ENCODE measurements at places on chromosomes 7 and 10.

GRCh38 chr10:98045785-98046389, 15.5 kb upstream of the CRTAC1 start:
- DNase-seq: no peak

GRCh38 chr7:15972862-15973275, 286.4 kb upstream of the MEOX2 start:
- no peak for DNase-seq

DNA sequence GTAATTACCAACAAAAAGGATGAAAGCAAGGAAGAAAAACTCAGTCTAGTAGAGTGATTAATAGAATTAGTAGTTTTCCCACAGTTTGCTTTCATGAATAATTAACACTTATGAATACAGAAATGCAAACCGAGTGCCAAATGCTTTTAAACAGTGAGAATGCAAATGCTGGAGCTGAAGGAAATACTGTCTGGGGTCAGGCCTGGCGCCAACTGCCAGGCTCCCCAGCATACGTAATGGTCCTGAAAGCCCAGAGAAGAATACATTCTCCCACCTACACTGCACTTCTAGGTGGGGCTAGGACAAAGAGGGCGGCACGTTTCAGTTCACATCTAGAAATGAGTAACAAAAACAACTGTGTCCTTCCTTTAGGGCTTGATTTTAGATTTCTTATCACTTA, 30.0 kb downstream of the GLUD1 start:
- DNase-seq: no peak

- DNase-seq: no peak
Measured at GRCh38 chr7:87715545-87715944, 87.3 kb downstream of the RUNDC3B start.

GRCh38 chr10:132413226-132414205, 16.5 kb downstream of the PWWP2B start:
- no peak for DNase-seq

GRCh38 chr7:1884583-1885350, 214.7 kb downstream of the ELFN1 start:
- no peak for DNase-seq

- DNase-seq: no peak
Measured at GRCh38 chr7:88927-89231, 103.5 kb upstream of the FAM20C start.

GRCh38 chr7:104825099-104825498, 188.9 kb upstream of the KMT2E start:
- DNase-seq: no peak

GRCh38 chr10:129839285-129840195, 124.5 kb downstream of the EBF3 start:
- DNase-seq: no peak

DNA sequence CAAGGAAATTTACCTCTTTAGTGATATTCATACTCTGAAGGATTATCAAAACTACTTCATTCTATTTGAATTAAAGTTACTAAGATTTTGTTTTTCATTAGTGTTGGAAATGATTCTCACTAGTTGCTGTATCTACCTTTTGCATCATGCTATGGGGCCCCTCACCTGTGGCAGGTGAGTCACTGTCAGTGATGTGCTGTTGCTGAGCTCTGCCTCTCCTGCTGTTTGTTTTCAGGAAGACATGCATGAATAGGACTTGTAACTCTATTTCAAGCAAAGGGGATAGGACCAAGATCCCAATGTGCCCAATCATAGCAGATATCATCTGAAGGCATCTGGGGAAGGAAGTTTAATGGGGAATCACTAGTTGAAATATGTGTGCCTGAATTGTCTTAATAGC, 57.4 kb upstream of the AGR3 start:
- no peak for DNase-seq

DNA sequence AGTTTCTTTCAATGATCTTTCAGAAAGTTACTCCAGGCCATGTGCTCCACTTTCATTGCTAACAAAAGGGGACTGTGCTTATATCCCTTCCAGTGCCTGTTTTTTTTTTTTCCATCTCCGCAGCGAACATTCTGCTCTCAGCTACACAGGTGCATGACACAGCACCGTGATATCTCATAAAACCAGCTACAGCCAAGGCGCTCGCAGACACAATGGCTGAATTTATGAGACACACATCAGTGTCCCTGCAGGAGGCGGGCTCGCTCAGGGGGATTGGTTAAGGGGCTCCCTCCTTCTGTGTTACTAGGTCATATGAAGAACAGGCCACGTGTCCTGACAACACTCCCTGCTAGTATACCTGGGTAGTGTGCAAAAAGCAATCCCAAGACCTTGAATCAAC, 245.5 kb downstream of the SKAP2 start:
- DNase-seq: peak; percentile 44

GRCh38 chr10:93512565-93512964, 16.2 kb downstream of the CEP55 start:
- no peak for DNase-seq

- DNase-seq: no peak
Measured at GRCh38 chr7:114784746-114785145, 137.1 kb upstream of the MDFIC start.

GRCh38 chr7:30084212-30084611, 50.6 kb upstream of the MTURN start:
- DNase-seq: no peak

- no peak for DNase-seq
Measured at GRCh38 chr10:23779301-23779700, 340.4 kb downstream of the OTUD1 start.

- DNase-seq: no peak
Measured at GRCh38 chr7:55214707-55215106, 150.4 kb upstream of the LANCL2 start.

GRCh38 chr10:16947069-16947468, 129.8 kb upstream of the RSU1 start:
- DNase-seq: no peak

DNA sequence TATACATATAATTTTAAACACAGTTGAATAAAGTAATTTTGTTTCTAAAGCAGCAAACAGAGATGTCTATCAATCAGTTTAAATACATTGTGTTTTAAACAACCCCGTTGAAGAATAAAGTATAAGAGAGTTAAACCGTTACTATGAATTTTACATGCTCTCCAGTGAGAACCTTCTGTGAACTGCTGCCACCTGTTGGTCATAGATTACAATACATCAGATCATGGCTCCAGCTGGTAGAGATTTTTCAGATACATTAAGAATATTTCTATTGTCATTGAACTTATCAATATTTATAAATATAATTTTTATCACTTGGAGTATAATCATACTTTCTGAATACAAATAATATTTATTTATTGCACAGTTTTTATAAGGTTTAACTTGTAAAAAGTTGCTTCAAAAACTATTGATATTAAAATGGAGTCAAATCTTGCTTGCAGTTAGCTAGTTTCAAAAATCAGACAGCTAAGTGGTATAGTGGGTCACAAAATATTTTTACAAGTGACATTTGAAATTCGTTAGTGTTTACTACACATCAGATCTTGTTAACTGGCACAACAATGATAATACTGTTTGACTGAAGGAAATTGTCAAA, 561.2 kb upstream of the PHF14 start:
- peak; percentile 1 for DNase-seq

DNA sequence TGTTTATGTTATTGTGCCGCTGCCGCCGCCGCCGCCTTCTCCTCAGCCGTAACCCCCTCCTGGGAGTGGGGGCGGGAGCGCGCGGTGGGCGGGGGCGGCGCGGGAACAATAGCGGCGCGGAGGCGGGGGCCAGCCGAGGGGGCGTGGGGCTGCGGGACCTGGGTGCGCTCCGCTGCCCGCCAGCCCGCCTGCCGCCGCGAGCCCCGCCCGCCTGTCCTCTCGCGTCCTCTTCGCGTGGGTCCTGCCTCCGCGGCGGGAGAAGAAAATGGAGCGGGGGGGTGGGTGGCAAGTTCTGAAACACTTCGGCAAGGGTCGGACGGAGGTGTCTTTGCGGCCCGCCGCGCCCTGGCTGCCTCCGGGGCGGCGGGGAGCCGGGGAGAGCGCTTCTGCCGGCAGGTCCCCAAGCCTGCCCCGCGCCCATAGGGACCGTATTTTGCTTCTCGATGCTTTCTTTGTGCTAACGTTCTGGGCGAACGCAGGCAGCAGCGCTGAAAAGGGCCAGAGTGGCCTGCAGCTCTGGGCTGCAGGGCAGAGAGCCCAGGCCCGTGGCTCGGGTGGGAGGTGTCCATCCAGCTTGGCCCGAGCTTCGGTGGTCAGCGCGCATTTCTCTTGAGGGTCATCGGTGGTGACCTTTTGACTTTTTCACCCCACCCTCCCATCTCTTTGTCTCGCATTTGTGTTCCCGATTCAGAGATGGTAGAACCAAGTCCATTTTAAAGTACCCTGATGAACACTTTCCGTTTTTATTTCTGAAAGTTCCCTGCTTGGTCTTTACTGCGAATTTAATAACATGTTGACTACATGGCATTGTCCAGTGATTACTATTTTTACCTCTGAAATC, 613 bp downstream of the MAPK8 start:
- DNase-seq: no peak

DNA sequence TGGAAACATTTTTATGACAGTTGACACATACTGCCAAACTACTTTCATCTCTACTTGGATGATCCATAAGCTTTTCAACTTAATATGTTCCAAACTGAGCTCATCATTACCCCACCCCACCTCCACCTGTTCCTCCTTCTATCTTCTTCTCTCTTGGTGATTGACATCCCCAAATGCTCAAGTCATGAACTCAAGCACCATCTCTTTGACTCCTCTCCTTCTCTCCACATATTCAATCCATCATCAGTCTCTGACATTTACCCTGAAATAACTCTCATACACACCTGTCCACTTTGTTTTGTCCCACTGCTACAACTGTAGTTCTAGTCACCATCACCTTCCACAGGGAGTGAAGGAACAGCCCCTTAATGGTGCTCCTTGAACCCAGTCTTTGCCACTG, 43.3 kb downstream of the SGCE start:
- no peak for DNase-seq

DNA sequence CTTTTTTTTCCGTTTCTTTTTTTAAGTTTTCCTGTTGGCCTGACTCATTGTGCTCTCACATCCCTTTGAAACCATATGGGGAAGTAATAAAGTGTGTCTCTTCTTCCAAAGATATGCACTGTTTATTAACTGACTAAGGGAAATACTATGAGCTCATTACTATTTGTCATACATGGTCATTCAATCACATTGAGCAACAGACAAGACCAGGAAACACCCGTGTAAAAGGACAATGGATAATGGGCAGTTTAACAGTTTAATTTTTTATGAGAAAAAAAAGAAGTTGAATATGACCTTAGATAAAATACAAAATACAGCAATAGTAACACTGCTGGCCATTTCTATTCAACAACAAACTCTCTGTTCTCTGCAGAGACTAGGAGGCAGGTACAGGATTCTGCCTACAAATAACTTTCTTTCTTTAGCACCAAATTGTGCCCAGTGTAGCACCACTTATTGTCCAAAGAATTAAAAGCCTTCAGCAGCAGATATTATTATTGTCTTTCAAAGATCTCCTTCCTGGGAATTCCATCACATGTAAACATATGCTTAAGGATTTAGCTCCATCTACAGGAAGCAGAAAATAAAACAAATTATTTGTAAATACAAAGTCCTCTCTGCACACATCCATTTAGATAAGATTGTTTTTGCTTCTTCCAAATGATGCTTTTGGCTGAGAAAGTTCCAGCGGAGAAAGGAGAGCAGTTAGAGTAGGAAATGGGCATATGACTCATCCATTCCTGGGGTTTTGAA, 55.0 kb upstream of the AKR1E2 start:
- DNase-seq: no peak

All from NCI-H187 (cell line).